ENCODE measurements at places on chromosomes 4 and X.
A peak's percentile ranks its signal among the peaks of the same experiment; 100 is the strongest.

- DNase-seq = no peak
These were observed 90.4 kb upstream of the PJA1 start for GRCh38 chrX:69255441-69256290.

DNA sequence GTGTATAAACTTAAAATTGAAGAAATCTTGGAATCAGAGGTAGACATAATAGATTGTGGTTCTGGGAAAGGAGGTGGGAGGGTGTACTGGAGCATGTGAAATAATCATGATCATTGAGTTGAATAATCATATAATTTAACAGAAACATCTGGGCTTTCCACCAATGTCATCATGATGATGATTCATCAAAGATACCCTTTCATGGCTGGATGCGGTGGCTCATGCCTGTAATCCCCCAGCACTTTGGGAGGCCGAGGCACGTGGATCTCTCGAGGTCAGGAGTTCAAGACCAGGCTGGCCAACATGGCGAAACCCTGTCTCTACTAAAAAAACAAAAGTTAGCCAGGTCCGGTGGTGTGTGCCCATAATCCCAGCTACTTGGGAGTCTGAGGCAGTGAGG, 6.7 kb upstream of the RUFY3 start:
- DNase-seq = no peak

- DNase-seq = peak; percentile 18
These were observed 204.9 kb downstream of the GBA3 start for GRCh38 chr4:22897520-22898108.

DNA sequence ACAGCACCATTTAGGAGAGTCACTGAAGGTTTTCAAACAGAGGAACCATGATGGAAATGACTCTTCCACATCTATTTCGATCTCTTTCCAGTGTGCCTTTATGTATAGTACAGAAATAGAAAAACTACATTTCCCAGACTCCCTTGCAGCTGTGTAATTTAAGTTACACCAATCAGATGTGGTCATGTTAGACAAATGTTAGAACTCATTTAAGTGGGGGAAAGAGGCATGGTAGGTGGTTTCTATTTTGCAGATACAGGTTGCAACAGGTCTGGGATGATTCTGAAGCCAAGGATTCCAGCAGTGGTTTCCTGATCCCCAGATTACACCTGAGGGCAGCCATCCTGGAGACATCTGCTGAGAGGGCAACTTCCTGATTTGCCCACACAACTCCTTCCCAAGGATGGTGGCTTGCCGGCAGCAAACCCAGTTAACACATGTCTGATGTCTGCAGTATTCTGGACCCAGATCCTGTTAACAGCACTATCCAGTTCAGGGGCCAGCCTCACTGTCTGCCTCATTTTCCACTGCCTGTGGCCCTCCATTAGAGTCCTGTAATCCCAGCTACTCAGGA, 38.7 kb upstream of the PDK3 start:
- no peak for DNase-seq

- no peak for DNase-seq
These were observed 979 bp downstream of the RP2 start for GRCh38 chrX:46837558-46838485.

DNA sequence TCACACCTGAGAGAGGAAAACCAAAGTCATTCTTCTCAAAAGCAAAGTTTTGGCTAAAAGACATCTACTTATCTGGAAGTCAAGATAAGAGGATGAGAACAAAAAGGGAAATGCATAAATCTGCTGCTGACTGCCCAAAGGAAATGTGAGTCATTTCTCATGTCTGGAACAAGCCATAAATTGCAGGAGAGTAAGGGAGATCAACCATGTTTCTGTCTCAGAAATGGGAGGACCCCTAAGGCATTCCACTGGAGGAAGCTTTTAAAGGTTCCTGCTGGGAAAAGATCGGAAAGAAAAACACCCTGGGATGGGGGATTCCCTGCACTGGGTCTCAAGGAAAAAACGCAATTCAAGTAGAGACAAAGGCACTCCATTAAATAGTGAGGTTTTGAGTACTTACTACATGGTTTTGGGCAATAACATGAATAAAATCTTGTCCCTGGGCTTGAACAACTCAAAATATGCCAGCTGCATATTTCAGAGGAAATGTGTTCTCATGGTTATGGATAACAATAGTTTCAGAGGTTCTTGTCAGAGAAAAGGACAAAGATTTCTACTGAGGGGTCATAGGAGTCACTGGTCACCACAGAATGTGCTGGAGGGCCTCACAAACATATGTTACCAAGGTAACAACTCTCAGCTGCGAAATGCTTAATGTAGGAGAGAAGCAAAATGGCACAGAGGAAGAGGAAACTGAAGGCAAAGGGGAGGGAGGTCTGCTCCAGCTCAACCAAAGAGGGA, 19.3 kb downstream of the GPR143 start:
- no peak for DNase-seq

- peak; percentile 50 for DNase-seq
These were observed 46.5 kb upstream of the GRPR start for GRCh38 chrX:16076834-16077233.

GRCh38 chr4:138757432-138757831, 258.1 kb upstream of the NOCT start:
- no peak for DNase-seq

GRCh38 chr4:1406981-1407656, 877 bp upstream of the NKX1-1 start:
- no peak for DNase-seq

DNA sequence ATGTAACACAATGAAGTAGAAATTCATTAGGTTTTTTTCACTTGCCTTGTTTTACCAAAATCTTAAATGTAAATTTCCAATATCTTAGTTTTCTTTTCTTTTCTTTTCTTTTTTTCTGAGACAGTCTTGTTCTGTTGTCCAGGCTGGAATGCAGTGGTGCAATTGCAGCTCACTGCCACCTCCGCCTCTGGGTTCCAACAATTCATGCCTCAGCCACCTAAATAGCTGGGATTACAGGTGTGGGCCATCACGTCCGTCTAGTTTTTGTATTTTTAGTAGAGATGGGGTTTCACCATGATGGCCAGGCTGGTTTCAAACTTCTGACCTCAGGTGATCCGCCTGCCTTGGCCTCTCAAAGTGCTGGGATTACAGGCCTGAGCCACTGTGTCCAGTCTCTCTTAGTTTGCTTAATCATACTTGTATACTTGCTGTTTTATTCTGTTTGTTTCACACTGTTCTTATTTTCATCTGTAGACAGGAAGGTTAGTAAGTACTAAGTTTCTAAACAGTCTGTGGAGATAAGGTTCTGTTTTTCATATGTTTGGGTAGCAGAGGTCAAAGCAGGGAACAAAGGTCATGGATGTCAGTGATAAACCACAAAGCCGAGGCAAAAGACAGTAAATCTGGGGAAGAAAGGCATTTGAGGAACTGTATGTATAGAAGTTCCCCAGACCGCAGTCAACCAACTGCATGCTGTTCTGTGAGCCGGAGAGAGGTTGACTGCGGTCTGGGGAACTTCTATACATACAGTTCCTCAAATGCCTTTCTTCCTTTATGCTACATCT, 129.1 kb downstream of the CBR4 start:
- no peak for DNase-seq

DNA sequence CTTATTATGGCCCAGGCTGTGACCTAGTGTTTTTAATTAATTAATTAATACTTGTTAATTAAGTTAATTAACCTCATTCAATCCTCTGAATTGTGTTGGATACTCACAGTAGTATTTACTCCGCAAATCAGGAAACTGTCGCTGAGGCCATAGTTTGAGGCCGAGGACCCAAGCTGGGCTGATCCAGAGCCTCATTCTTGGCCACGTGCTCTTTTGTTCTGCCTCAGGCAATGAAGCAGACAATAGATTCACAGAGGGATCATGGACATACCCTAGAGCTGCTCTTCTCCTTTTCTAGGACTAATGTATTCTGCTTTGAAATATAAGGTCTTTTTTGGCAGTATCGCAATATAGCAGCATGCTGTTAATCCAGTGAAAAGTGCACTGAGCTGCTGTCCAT, 24.0 kb upstream of the SNCA start:
- no peak for DNase-seq

- no peak for DNase-seq
These were observed 34.9 kb upstream of the CITED1 start for GRCh38 chrX:72340626-72341025.

DNA sequence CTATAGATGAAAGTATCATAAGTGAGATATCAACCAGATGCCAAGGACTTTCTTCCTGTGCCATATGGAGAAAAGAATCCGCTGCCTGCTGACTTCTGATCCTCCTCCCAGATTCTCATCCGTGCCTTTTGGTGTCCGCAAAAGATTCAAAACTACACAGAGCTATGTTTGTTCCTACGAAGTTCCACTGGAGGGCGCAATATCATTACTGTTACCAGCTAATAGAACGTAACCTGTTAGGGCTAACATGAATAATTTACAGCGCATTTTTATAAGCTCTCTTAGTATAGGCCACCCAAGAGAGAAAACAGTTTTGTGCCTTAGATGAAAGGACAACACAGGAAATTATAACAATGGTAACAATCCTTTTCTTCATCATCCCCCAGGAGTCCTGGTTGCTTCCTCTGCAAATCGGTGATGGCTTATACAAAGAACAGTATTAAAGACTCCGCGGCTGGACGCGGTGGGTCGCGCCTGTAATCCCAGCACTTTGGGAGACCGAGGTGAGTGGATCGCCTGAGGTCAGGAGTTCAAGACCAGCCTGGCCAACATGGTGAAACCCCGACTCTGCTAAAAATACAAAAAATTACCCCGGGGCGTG, 22.8 kb upstream of the CENPVL3 start:
- DNase-seq = peak; percentile 20

DNA sequence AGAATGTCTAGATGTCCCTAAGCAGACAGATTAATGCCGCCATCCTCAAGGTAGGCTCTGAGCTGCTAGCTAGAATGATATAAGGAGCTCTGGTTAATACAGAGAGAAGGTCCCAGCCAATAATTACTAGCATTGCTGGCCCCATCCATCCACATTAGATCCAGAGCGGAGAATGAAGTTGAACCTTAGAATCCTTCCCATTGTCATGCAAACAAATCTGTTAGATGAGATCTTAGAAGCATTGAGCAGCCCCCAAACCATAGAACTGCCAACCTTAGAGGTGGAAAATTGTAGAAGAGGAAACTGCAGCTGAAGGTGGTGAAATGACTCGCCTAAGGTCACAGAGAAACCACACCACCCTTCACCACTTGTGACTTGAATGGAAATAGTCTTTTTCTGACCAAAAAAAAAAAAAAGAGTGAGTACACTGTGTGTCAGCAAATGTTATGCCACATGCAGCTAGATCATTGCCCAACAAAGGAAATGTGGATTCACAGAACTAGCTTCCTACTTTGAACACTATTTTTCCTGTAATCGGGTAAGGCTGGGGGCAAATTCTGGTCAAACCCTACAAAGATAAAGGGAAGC, 162.1 kb downstream of the SMIM20 start:
- no peak for DNase-seq

DNA sequence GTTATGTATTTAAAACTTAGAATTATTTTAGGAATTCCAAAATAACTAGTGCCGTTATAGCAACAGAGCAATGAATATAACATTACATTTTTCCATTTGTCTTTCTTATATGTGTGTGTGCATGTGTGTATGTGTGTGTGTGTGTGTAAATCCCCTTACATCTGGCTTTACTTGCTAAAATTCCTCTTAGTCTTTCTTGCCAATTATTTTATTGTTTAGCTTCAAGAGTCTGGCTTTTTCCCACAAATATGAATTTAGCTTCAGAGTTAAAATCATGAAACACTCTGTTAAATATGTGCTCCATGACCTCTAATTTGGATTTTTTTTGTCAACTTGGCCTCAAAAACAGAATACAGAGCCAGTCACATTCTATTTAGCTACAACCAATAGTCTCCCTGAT, 18.9 kb downstream of the FGF13 start:
- no peak for DNase-seq

DNA sequence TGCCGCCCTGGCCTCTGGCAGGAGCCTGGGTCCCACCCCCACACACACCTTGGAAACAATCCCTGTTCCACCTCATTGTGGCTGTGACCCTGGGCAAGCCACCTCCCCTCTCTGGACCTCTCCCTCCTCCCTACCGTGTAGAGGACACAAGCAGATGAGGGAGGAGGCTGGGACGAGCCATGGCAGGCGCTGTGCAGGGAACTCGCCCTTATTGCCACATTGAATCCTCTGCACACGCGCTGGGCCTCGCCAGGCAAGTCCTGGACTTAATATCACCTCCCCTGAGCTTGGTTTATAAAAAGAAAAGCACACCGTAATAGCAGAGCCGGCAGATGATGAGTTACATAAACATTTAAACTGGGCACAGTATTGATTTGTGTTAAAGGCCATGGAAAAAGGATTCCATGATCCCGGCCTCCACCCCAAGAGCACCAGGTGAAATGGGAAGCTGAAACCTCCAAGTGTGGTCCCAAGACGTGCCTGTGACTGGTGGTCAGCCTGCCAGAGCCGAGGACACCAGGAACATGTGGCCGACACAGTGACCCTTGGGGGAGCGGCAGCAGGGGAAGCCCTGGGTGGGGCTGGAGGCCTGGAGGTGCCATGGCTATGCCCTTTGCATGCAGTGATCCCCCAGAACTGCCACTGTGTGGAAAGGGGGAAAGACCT, 81.1 kb downstream of the PPP2R2C start:
- no peak for DNase-seq

DNA sequence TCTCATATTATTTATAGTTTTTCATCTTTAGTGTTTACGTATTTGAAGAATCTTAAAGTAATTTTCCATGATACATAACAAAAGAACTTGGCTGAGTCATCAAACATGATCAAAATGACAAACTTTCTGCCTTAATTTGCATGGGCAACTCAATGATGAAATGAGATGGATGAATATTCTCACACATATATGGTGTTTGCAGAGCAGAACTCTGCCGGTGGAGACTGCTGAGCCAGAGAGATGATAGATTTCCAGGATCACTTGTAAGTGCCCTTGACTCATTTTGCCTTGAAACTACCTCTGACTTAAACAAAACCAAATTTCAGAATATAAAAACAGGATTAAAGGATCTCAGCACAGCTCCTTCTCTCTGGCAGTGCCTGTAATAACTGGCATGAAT, 38.2 kb downstream of the TRPC3 start:
- DNase-seq = no peak

DNA sequence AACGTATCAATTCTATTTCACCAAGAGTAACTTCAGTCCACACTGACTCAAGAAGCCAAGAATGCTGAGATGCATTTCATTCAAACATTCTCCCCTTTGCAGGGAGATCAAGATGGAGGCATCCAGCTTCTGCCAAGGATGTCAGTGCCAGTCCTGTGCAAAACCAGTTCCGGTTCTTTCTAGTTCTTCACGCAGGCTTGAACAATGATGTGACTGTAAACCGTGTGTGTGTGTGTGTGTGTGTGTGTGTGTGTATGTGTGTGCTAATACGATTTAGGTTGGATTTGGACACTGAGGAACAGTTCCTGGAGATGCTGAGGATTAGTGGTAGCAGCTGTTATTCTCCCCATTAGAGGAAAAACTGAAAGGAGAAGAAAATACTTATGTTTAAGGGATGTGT, at the start of gene REELD1:
Gene REELD1, plus strand, starts transcription at position 301 of the 400 bp plus-strand sequence. CDS start 2,415 bp downstream, outside the sequence.
- no peak for DNase-seq

All from NCI-H1930 (cell line).